ENCODE measurements at places on chromosomes 12 and 14.
A peak's percentile ranks its signal among the peaks of the same experiment; 100 is the strongest.

GRCh38 chr12:27508736-27509431, 15.1 kb upstream of the PPFIBP1 start:
- no peak for DNase-seq

- DNase-seq = no peak
Observed at GRCh38 chr12:108821407-108822397, 35.7 kb downstream of the SSH1 start.

- no peak for DNase-seq
Observed at GRCh38 chr12:100043631-100044030, 58.9 kb upstream of the ANKS1B start.

GRCh38 chr14:72739446-72740405, 154.2 kb downstream of the DPF3 start:
- no peak for DNase-seq

DNA sequence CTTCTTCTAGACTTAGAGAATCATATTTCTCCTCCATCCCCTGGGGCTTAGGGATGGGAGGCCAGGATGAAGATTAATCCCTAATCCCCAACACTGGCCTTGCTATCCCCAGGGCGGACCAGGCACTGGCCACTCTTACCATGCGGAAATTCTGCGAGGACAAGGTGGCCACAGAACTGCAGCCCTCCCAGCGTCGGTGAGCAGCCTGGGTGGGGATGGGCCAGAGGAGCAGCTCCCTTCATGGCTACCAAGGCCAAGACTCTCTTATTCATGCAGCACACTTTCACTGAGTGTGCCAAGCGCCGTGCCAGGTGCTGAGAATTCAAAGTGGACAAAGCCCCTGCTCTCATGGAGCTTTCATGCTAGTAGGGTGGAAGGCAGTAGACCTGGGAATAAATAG, 7.0 kb downstream of the TNS2 start:
- DNase-seq = no peak

GRCh38 chr12:108518101-108518715, 3.1 kb downstream of the FICD start:
- no peak for DNase-seq

- no peak for DNase-seq
Observed at GRCh38 chr12:90979019-90979418, 24.0 kb upstream of the CCER1 start.

DNA sequence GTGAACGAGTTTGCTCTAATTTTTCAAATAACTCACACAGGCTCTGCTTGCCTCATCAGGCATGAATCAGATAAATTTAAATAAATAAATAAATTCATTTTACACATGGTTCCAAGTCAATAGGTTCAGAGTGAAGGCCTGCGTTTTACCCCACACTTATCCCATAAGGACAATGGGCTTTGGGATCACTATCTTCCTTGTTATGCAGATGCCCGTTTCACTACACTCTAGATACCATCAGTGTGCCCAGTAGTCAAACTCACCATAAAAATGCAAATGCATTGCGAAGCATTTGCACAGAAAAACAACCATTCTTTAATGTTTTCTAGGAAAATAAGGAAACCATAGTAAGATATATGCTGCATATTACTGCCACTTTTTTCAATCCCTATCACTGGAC, 155.9 kb upstream of the CCDC196 start:
- DNase-seq = no peak

GRCh38 chr12:114272605-114273004, 133.3 kb downstream of the TBX5 start:
- DNase-seq = no peak

- no peak for DNase-seq
Observed at GRCh38 chr12:102118874-102119273, 1.0 kb downstream of the NUP37 start.

- DNase-seq = peak; percentile 9
Observed at GRCh38 chr12:28742791-28743190, 406.3 kb upstream of the FAR2 start.

DNA sequence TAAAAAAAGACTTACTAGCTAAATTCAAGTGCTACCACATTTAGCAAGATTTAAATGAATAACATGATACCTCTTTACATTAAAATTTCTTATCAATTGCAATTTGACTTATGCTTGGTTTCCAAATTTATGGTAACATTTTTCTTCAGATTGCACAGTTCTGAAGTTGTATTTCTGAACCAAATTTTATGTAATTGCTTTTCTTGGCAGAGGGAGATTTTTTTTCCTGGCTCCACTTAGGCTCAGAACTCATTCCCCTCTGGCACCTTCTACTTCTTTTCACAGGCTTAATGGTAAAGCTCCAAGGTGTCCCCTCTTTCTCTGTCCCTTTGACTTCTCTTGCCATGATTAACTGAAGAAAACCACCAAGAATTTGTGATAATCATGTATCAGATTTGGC, 99.8 kb upstream of the TMTC1 start:
- no peak for DNase-seq

DNA sequence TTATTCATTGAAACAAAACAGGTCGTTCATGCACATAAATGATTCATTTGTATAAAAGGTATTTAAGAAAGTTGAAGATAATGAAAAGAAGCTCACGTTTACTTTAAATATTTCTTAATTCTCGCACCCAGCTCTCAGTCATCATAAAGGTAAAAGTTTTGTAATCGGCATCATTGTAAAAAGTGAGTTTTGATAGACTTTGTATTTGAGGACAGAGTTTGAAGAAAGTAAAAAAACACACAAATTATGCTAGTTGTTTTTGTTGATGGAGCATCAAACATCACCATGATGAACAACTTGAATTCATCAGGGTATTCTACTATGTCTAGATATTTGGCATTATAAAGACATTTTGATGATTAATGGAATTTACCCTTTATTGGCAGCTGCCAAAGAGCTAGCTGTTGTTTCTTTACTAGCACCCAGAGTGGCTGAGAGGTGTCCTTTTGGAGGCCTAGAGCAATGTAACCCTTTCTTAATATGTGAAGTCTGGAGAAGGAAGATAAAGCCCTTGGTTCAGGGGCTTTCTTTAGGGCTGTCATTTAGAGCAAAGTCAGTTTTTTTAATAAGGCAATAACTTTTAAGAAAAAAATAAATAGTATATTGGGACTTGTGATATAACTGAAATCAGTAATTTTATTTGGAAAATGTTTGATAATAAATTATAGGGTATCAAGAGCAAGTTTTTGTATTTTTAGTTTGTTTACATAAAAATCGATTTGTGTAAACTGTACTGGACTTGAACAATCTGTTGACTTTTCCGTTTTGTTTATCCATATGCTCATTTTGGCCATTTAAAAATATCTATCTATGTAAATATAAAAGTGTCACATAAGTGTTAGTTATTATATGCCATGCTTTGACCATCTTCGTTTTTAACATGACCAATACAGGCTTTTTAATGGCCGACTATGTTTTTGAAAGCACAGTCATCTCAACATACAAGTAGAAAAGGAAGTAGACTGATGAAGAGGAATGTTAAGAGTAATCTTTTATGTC, 7.4 kb downstream of the GLRX5 start:
- no peak for DNase-seq

GRCh38 chr12:117139025-117139717, 40.0 kb upstream of the TESC start:
- DNase-seq = no peak

DNA sequence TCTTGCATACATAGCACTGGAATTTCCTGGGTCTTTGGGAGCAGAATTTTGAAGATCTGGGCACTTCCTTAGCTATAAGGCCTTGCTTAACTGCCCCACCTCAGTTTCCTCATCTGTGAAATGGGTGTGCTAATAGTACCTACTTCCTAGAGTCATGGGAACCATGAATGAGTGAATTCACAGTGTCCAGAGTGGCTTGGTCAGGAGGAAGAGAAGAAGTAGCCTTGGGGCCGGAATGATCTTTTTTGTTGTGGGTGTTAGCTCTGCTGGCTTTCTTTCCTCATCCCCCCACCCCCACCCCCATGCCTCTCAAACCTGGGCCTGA, 2.4 kb downstream of the SH2B3 start:
- DNase-seq = no peak

DNA sequence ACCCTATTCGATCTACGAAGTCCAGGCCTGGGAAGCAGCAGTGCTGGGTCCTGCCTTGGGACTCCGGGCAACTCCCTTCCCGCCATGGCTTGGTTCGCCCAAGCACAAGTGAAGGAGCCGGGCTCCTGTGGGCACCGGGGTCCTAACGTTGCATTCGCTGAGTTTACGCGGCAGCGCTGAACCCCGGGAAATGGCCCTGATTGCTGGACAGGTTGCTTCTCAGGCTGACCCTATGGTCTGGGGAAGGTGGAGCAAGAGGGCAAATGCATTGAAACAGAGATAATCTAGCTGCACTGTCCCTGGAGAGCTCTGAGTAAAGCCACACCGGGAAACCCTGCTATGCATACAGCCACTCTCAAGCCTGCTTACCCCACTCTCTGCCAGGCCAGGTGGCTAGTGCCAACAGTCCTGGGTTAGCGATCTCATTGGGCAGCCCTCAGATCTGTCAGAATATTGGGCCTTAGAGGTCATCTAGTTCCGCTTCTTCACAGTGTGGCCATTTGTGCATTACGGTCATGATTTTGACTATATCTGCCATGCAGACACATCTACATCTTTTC, 11.3 kb downstream of the SYNE3 start:
- DNase-seq = no peak

DNA sequence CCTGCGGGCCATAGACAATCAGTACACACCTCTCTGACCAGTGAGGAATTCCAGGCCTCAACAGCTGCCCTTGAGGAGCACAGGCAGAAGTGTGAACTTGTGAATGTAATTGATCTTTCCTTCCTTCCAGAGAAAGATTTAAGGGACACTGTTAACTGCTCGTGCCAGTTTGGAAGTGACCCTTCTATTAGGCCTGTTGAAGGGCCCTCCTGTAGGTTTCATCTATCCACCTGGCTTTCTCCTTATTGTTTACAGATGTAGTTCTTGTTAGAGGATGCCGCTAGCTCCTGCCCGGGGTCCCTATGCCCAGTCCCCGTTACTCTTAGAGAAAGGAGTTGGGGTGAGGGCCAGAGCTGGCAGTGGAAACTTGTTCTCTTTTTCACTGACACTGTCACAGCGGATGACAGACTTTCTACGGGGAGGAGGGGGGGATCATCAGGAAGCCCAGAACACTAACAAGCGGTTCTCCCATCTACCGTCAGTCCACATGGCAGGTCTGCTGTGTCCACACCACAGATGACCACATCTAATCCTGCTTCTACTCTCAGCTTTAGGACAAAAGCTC, 42.6 kb downstream of the SH2B3 start:
- DNase-seq = no peak

GRCh38 chr14:102593061-102593824, 794 bp downstream of the RCOR1 start:
- DNase-seq = no peak

DNA sequence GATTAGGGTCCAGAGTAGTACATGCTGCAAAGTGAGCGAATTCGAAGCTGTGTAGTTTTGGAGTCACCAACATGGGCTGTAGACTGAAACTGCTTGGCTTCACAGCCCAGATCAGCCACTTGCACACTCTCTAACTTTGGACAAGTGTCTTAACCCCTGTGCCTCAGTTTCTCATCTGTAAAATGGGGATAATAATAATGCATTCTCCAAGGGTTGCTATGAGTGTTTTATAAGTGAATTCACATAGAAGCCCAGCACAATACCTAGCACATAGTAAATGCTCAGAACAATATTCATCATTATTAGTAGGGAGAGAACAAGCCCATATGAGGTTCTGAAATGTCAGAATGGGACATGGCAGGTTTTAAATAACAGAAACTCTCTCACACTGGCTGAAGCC, 10.4 kb downstream of the WSCD2 start:
- DNase-seq = no peak

DNA sequence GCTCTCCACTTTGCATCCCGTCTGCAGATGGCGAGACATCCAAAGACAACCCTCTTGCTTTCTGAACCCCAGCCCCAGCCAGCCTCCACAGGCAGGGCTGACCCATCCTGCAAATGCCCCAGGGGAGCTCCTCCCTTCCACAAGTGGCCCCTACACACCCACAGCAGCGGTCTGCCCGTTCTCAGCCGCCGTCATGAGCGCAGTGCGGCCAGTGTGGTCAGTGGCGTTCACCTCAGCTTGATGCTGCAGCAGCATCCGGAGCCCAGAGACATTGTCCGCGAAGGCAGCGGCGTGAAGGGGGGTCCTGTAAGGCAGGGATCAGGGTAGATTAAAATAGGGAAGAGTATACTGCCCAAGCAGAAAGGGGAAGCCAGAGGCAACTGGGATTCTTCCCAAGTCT, 13.7 kb downstream of the ANKRD52 start:
- DNase-seq = no peak

GRCh38 chr14:74645244-74645643, 33.2 kb upstream of the LTBP2 start:
- no peak for DNase-seq

DNA sequence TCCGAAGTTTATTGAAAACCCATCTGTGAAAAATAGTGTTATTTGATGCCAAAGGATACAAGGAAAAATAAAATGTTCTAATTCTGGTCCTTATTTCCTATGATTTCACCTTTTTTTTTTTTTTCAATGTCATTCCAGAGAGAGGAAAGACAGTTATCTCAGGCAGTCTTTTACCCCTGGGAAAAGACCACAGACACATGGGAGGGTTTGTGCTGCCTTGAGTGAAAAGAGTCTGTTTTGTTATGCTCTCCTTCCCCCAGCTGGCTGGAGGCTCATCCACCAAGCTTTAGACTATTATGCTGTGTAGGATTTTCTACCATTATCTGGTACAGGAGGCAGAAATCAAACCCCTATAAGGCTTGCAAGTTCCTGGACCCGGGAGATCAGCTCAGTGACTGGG, 151.8 kb downstream of the CRADD start:
- DNase-seq = no peak

- DNase-seq = peak; percentile 35
Observed at GRCh38 chr14:35355981-35356841, 48.3 kb downstream of the NFKBIA start.

GRCh38 chr14:71138448-71139293, 231.4 kb downstream of the PCNX1 start:
- no peak for DNase-seq

GRCh38 chr12:39764944-39765560, 145.4 kb upstream of the ABCD2 start:
- DNase-seq = peak; percentile 17

DNA sequence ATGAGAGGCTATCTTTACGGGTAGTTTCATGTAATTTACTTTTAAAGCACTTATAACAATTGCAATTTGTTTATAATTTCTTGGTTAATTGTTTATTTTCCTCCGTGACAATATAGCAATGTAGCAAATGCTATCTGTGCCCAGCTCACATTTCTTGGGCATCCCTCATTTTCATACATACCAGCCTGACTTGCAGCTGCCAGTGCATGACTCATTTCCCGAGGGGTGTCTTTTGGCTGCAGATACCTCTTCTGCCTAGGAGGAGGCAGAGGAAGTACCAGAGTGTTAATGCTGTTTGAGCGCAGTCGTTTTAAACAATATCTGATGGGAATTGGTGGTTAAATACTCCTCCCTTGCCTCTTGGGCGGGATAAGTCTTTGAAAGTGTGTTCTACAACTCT, 104.2 kb upstream of the ABCD2 start:
- DNase-seq = no peak

All from non-pigmented ciliary epithelial cell (primary cell).